ENCODE measurements at places on chromosomes 3 and 15.

DNA sequence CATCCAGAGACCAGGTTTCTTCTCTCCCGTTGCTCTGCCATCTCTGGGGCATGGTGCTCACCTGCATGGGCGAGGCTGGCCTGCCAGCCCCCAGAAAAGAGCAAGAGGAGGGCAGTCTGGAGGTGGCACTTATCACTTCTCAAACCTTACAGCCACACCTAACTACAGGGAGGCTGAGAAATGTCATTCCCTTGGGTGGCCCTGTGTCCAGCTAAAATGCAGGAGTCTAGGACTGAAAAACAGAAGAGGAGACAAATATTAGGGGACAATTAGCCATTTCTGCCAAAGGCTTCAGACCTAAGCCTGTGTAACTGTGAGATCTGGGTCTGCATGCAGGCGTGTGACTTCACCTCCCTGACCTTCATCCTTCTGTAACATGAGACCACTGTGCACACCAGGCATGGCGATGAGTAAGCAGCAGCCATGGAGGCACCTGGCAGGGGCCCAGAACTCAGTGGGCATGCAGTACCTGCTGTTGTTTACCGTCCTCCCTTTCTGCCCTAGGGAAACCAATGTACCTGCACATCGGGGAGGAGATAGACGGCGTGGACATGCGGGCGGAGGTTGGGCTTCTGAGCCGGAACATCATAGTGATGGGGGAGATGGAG, 83.4 kb downstream of the MESD start:
- no peak for DNase-seq

DNA sequence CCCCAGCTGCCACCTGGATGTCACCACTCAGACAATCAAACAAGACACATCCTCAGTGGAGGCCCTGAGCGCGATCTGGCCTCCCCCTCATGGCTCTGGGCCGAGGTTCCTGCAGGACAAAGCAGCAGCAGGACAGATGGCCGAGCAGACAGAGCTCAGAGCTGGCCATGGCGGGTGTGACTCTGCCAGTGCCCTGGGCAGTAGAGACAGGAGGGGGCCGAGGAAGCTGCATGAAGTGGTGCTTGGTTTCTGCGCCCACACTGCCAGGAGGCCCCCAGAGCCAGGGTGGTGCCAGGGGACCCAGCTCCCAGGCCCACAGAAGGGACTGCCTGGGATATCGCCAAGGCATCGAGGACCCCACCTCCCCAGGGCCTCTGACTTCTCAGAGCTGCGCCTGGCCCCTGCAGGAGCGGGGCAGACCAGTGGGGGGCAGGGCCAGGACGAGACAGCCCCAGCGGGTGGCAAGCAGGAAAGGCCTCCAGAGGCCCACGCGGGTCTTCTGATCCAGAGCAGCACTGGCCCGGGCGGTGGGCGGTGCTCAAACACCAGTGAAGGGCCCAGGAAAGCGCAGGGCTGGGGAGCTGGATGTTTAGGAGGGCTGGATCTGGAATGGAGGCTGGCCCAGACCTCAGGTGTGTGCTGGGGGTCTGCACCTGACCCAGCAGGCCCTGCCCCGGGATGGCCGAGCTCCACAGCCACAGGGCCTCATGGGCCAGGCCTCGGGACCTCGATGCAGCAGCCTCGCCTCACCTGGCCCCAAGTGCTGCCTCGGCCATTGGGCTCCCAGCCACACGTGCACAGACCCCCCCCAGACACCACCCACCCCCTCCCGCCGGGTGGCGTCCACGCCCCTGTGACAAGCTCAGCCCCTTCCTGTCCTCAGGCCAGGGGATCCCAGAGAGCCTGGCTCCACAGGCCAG, 76.0 kb downstream of the GOLGA8G start:
- no peak for DNase-seq

GRCh38 chr15:62913246-62913645, 129.3 kb upstream of the TPM1 start:
- DNase-seq, result no peak

- no peak for DNase-seq
These were observed 384.4 kb upstream of the C2CD4B start for GRCh38 chr15:62549345-62549970.

DNA sequence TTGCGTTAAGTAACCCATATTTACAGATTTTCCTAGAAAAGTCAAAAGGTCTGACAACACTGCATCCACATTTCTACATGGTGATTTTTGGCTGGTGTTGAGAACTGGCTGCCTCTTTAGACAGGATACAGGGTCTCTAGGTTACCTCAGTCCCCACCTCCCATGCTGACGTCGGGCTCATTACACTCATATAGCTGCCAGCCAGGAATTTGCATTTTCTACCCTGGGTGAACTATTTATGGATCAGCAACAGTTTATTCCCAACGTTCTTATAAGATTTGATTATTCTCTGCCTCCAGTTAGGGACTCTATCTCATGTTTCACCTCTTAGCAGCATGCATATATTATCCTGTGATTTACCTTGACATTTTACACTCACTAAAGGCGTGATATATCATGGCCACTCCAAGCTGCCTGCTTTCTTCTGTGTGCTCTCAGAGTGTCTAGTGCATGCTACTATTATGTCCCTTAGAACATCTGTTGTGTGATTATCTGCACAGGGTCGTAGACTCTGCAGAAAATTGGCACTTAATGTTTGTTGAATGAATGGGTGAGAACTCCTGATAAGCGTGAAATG, 49.0 kb downstream of the CLDN11 start:
- no peak for DNase-seq

- no peak for DNase-seq
These were observed 26.2 kb upstream of the DCUN1D1 start for GRCh38 chr3:183006396-183007002.

DNA sequence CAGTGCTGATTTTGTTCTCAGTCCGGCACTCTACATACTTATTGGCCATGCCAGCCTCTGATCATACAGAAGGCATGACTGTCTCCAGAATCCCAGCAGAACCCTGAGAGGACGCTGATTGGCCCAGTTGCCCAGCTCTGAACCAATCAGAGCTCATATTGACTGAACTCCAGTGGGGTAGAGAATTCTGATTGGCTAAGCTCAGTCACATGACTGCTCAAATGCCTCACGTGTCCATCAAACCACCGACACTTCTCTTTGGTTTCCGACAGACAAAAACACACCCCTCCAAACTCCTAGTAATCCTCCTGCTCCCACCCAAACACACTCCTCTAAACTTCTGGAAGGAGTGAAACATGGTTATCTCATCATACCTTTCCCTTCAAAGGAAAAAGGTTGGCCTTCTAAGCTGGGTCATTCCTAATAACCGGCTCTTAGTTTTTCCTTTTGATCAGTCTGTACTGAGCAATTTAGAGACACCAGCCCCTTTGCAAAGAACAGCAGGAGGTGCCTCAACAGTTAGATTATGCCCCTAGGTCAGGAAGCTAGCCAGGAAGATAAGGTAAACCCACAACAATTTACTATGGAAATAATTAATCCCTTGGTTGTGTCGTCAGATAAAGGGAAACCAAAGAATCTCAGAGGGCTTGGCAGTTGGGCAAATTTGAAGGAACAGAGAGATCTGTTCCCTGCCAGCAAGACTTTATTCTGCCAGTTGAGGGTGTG, 187.8 kb downstream of the TLE3 start:
- DNase-seq, result no peak

- no peak for DNase-seq
These were observed 63.9 kb downstream of the CGNL1 start for GRCh38 chr15:57440167-57440566.

DNA sequence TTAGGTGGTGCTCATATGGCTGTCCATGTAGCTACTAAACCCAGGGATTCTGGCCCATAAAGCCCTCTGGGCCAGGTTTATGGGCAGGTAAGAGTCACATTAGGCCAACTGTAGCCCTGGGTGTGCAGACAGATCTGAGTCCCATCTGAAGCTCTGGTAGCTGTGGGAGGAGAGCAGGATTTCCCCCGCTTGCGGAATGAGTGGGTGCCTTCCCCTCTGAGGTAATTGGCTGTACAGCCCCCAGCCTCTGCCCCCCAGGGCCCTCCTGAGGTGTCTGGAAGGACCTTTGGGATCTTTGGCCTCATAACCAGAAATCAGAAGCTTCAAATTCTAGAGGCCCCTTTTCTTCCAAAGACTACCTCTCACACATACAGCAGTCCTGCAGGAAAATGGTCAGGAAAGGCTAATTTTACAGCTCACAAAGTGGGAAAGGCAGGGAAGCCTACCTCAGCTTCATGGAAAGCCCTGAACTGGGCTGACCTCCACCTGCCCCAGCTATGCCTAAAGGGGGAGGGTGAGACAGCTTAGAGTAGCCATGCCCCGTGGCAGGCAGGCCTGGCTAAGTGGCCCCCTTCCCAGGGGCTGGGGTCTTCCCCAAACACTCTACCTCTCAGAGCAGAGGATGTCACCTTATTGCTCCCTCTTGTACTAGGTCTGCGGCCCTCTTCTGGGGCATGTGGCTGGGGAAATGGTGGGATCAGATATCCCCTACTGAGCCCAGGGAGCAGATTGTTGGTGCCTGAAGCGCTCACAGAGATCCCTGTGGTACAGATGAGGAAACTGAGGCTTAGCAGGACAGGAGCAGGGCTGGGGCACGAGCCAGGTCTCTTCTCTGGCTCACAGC, 16.8 kb downstream of the HEMK1 start:
- no peak for DNase-seq

GRCh38 chr3:33023176-33024136, 72.0 kb downstream of the CCR4 start:
- no peak for DNase-seq

DNA sequence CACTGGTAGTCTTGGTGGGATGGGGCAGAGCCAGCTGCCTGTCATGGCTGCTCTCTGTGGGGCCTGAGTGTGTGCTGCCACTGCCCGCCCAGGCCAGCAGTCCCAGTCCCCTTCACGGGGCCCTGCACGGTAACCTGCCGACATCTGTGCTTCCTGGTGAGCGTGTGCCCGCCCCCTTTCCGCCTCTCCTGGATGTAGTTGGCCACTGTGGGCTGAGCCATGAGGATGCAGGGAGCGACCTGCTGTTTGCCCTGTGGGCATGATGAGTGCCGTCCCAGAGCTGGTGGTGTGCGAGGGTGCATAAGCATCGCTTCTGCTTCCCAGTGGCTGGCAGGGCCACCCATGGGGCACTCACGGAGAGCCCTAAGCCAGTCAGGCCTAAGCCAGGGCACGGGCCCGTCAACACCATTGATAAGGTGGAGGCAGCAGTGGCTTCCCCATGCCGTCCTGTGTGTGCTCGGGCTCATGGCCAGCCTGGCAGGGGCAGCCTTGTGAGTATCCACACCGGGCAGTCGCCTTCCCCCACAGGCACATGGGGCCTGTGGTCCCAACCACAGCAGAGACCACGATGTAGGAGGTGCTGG, 14.6 kb downstream of the PLXNA1 start:
- no peak for DNase-seq

GRCh38 chr15:51952805-51953204, 18.8 kb downstream of the LEO1 start:
- DNase-seq, result no peak

DNA sequence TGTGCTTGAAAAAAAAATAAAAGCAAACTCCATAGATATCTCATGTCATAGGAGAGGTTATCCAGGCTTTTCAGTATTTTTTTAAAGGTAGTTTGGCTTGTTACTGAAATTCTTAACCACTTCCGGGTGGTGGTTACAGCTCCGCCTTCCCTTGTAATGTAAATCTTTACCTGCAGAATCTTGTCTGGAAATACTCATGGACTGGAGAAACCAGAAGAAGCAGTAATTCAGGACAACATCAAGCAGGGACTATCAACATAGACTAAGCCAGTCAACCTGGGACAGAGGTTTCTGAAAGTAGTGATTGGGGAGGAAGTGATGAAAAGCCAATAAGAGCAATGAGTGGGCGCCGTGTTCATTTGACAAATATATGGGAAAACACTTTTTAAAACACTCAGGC, 78.9 kb upstream of the SKOR1 start:
- DNase-seq, result no peak

- DNase-seq, result no peak
These were observed 171.8 kb downstream of the FEZF2 start for GRCh38 chr3:62201438-62202035.

GRCh38 chr15:91561371-91562100, 292.0 kb upstream of the SLCO3A1 start:
- no peak for DNase-seq

DNA sequence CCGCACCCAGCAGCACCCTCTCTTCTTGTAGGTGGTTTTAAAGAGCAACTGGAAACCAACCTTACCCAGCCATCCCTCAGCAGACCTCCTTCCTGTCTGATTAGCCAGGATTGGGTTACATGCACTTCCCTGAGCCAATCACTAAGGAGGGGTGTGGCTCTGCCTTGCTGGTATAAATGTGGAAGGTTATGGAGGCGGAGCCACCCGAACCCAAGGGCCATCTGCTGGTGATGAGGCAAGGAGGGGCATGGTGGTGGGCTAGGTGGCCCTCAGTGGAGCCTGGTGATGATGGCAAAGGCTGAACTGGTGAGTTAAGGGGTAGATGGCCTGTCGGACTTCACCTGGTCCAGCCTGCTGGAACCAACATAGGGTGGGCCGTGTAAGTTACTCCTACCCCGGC, 39.8 kb downstream of the CCDC33 start:
- no peak for DNase-seq

DNA sequence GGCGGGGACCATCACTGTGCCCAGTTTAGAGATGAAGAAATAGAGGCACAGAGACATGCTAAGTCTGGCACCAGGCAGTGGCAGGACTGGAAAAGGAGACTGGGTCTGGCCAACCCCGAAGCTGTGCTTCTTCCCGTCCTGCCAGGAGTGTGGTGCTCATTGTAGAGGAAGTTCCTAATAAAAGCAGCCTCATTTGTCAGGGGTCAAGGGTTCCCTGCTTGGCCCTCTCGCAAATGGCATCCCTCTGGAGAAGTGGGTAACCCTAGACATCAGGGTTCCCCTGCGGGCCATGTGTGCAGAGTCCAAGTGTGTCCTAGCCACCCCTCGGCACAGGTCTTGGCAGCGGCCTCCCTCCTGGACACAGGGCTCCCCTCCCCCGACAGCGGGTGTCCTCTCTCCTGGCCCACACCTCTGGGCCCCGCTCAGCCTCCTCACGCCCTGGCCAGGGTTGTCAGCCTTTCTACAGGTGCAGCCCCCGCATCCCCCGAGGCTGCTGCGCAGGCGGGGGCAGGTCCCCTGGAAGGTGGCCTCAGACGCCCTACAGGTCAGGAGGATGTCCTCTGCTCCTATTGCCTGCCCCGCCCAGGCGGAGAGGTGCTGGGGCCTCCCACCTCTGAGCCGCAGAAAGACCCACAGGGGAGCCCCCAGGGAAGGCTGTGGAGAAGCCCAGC, 61.8 kb upstream of the PRR20G start:
- no peak for DNase-seq

Measured in omental fat pad (tissue), 4 donors.